ENCODE measurements at places on chromosomes 1 and 21.

- no peak for DNase-seq
Measured at GRCh38 chr1:61011561-61012263, 70.6 kb upstream of the NFIA start.

DNA sequence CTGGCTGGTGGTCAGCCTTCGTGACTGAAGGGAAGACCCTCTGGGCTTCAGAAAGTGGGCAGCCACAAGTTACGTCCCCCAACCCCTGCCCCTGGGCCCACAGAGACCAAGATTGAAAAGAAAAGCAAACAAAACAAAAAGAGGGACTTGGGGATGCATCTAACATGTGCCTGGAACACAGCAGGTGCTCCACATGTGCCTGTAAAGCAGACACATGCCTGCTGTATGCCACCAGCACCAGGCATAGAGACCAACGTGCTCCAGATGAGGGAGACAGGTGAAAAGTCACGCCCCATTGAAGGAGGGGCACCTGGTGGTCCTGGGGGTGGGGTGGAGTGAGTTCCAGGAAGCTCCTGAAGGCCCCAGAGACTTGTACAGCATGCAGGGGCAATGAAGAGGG lies 11.9 kb downstream of the CDK18 start:
- DNase-seq, result no peak

GRCh38 chr21:44539046-44539445 lies 949 bp downstream of the KRTAP10-1 start:
- DNase-seq, result no peak

GRCh38 chr1:165300400-165300903 lies 56.1 kb downstream of the LMX1A start:
- DNase-seq, result no peak

GRCh38 chr1:58062635-58063034 lies 483.9 kb downstream of the OMA1 start:
- DNase-seq, result no peak

- DNase-seq, result no peak
Measured at GRCh38 chr1:17569200-17570139, 30.0 kb downstream of the ARHGEF10L start.
